ENCODE measurements at places on chromosomes 4 and X. TPM values are rescaled to one million over a fixed set of nuclear protein-coding genes. Genes with fewer than 3 reads are reported as not detected.

DNA sequence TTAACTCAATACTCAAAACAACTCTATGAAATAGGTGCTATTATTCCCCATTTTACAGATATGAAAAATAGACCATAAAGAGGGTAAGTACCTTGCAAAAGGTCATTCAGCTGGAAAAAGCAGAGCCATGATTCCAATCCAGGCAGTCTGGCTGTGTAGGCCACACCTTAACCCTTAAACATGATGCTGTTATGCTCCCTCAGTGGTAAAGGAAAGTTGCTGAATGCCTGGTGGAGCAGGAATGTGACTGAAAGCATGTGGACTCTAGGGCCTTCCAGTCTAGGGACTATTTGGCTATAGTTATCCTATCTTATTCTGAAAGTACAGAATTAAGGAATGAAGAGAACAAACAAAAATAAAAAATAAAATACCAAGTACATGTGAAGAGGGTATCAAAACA lies 19.6 kb downstream of the RP2 start:
- no peaks in the 10 kb centered on the region for H3K27me3 ChIP-seq
- no peaks in the 10 kb centered on the region for H3K4me1 ChIP-seq
- no peak overlapping the region for H3K27ac ChIP-seq
- H3K4me3 ChIP-seq: no peak overlapping the region

GRCh38 chr4:15148199-15148598 lies 145.9 kb downstream of the CPEB2 start:
- H3K36me3 ChIP-seq: no peaks in the 10 kb centered on the region
- H3K4me3 ChIP-seq: no peak overlapping the region
- H3K27me3 ChIP-seq: no peaks in the 10 kb centered on the region
- H3K4me1 ChIP-seq: peaks cover 19% of the 10 kb centered on the region
- H3K27ac ChIP-seq: no peak overlapping the region

GRCh38 chrX:133771086-133771646 lies 214.2 kb downstream of the GPC3 start:
- no peaks in the 10 kb centered on the region for H3K4me1 ChIP-seq
- no peaks in the 10 kb centered on the region for H3K36me3 ChIP-seq
- no peak overlapping the region for H3K4me3 ChIP-seq
- H3K27me3 ChIP-seq: no peaks in the 10 kb centered on the region
- DNase-seq: no peak
- no peak overlapping the region for H3K27ac ChIP-seq

- H3K27me3 ChIP-seq: no peaks in the 10 kb centered on the region
- no peaks in the 10 kb centered on the region for H3K36me3 ChIP-seq
- H3K27ac ChIP-seq: no peak overlapping the region
- no peak overlapping the region for H3K4me3 ChIP-seq
Observed at GRCh38 chr4:159725571-159725970, 622.7 kb downstream of the RAPGEF2 start.

DNA sequence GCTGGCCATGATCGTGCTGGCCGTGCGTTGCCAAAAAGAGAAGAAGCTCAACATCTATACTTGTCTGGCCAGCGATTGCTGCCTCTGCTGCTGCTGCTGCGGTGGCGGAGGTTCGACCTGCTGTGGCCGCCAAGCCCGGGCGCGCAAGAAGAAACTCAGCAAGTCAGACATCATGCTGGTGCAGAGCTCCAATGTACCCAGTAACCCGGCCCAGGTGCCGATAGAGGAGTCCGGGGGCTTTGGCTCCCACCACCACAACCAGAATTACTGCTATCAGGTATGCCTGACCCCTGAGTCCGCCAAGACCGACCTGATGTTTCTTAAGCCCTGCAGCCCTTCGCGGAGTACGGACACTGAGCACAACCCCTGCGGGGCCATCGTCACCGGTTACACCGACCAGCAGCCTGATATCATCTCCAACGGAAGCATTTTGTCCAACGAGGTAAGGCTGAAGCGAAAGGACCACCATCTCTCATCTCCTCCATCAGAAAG lies 3.3 kb downstream of the PCDH10 start:
- peaks cover 37% of the 10 kb centered on the region for H3K4me1 ChIP-seq
- H3K27ac ChIP-seq: no peak overlapping the region
- H3K36me3 ChIP-seq: no peaks in the 10 kb centered on the region

Gene MAP3K15
- total RNA-seq: 3.1 TPM

GRCh38 chr4:57191523-57192034 lies 81.4 kb upstream of the IGFBP7 start:
- peaks cover 17% of the 10 kb centered on the region for H3K27me3 ChIP-seq
- H3K36me3 ChIP-seq: no peaks in the 10 kb centered on the region

- DNase-seq: no peak
- H3K27me3 ChIP-seq: no peaks in the 10 kb centered on the region
- H3K4me3 ChIP-seq: no peak overlapping the region
- no peak overlapping the region for H3K27ac ChIP-seq
- no peaks in the 10 kb centered on the region for H3K4me1 ChIP-seq
Observed at GRCh38 chr4:144748814-144749555, 103.0 kb downstream of the HHIP start.

DNA sequence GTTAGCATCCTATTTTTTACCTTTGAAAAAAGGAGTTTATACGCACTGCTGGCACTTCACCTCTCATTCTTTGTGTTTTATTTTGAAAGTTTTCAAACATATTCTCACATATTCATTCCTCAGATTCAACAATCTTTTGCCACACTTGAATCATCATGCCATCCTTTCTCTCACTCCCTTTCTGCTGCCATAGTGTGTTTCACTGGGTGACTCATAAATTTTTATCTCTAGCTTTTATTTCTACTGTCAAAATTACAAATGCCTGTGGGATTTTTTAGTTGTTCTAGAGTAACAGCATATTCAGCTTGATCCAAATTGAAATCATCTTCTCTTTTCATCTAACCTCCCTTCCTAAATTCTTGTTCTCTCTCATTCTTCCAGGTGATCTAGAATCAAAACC lies 28.0 kb downstream of the MFSD8 start:
- H3K27me3 ChIP-seq: no peaks in the 10 kb centered on the region
- H3K36me3 ChIP-seq: peaks cover 1% of the 10 kb centered on the region
- H3K4me1 ChIP-seq: no peaks in the 10 kb centered on the region
- H3K4me3 ChIP-seq: no peak overlapping the region

DNA sequence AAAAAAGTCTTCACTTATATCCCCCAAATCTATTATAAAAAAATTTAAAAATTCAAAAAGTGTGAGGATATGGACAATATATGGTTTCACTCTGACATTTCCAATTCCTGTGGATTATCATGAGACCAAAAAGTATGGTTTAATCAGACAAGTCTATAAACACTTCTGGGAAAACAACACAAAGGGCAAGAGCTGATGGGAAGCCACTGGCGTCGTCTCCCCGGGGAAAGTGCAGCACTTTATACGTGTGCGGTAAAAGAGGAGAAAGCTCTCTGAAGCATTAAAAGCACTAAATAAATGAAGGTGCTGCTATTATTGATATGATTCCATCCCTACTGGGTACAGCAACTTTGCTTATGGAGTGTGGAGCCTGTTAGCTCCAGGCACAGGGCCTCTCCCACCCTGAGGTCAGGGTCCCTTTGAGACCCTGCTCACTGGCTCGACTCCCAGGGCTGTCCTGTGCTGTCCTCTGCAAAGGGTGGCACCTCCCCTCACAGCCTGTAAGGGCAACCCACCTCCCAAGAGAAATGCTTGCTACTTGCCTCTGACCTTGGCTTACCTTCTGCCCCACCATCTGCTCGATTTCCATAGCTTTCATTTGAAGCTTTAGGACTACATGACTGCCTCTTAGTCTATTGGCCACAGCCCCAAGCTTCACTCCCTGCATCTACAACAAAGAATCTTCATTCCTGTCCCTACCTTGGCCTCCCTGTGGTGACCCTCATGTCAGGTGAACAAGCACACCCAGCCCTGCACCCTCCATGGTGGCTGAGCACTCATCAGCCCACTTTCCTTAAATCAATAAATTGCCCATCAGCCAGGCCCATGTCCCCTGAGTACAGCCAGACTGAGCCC lies 248.6 kb downstream of the HNRNPD start:
- H3K36me3 ChIP-seq: no peaks in the 10 kb centered on the region
- no peak for DNase-seq
- H3K4me3 ChIP-seq: no peak overlapping the region
- no peaks in the 10 kb centered on the region for H3K4me1 ChIP-seq
- H3K27me3 ChIP-seq: no peaks in the 10 kb centered on the region
- H3K27ac ChIP-seq: no peak overlapping the region

- no peak overlapping the region for H3K27ac ChIP-seq
- peak; percentile 64 for DNase-seq
- no peaks in the 10 kb centered on the region for H3K36me3 ChIP-seq
- no peaks in the 10 kb centered on the region for H3K4me1 ChIP-seq
- no peaks in the 10 kb centered on the region for H3K27me3 ChIP-seq
Observed at GRCh38 chr4:15457406-15458201, 12.1 kb upstream of the CC2D2A start.

Gene BBS12
- total RNA-seq: 2.6 TPM
